ENCODE measurements at places on chromosomes 3 and 15.

- no peak for DNase-seq
Observed at GRCh38 chr15:66402761-66403284, 16.1 kb downstream of the MAP2K1 start.

GRCh38 chr3:34725774-34726173, 913.6 kb upstream of the ARPP21 start:
- no peak for DNase-seq

GRCh38 chr3:177478170-177478867, 281.0 kb upstream of the TBL1XR1 start:
- no peak for DNase-seq

DNA sequence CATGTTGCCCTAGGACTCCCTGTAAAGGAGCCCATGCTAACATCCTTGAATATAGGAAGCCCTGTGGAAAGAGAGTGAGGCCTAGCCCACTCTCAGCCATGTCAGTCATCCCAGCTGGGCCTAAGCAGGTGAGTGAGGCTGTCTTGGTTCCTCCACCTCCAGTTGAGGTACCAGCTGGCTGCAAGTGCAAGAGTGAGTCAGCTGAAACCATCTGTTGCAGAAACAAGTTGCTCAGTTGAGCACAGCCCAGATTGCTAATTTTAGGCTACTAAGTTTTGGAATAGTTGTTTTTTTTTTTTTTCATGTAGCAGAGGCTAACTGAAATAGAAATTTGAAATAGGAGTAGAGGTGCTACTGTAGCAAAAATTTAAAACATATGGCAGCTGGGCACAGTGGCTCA, 43.7 kb upstream of the ADPGK start:
- DNase-seq = no peak

DNA sequence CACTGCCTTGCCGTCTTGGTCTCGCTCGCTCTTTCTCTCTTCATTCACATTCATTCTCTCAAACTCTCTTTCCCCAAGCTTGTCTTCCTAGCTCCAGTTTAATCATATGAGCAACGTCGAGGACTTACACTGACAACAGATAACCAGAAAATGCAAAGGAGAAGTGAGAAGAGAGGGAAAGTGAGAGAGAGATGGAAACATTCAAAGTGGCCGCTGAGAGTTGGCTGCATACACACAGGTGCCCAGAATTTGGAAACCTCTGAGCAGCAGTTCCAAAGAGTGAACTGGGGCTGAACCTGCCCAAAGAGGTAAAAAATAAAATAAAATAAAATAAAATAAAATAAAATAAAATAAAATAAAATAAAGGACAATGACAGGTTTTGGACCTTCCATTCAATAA, 583.0 kb downstream of the FOXP1 start:
- DNase-seq = no peak

- DNase-seq = no peak
Observed at GRCh38 chr3:185200639-185201038, 47.8 kb upstream of the C3orf70 start.
